ENCODE measurements at places on chromosomes 16 and 17.

- DNase-seq, result no peak
These were observed 83.5 kb downstream of the MARCHF10 start for GRCh38 chr17:62724398-62725146.

DNA sequence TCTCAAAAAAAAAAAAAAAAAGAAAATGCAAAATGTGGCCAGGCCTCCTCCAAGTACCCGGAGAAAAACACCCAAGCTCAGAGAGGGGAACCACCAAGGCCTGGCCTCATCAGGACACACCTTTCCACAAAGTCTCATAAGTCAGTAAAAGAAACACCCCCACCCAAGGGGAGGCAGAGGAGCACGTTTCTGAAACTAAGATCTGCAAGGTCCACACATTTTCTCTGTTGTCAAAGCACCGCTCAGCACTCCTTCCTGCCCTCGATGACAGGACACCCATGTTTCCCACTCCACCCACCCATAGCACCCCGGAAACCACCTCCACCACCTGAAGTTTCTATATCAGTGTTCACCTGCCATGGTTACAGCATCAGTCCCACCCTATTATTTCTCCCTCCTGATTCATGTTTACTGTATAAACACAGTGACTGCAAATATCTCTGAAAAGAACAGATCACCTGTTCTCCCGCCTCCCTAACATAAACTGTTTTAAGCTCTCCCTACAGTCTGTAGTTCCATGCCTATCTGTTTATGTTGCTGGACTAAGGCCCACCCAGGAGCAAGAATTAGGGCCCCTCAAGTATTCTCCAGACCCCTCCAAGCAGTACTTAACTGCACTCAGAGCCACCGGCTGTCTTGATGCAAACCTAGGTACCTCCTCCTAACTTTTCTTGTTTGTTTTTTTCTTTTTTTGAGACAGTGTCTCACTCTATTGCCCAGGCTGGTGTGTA lies 2.0 kb downstream of the CORO7 start:
- no peak for DNase-seq

DNA sequence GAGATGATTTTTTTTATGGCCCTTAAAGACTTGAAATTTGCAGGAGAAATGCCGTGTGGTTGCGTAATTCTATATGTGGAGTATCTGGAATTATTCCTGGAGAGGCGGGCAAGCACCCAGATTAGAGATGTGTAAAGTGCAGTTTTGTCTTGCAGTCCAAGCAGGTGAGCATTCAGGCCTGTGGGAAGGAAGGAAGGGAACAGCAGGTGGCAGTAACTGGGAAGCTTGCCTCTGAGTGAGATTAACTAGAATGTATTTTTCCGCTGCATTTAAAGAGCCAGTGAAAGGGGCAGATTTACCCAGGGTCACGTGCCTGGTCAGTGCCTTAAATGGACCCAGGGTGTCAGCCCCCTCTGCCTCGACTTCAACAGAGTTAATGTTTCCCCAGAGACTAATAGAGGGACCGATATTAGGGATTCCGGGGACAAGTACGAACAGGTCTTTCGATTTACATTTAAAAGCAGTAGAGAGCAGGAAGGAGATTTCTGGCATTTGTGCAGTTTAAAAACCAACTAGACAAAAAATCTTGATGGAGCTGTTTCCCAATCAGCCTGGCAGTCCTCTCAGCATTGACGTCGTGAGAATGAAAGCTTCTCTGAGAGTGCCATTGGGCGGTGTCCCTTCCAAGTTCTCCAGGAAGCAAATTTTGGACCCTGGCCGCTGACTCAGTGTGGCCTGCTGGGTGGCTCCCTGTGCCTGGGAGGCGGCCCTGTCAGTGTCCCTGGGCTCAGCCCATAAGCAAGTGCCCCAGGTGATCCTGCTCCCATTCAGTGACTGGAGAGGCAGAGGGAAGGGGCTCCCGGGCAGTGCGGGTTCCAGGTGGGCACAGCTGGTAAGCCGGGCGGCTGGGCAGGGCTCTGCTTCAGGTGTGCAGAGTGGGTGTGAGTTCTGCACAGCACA lies 38.2 kb downstream of the KSR1 start:
- no peak for DNase-seq

- DNase-seq, result no peak
These were observed 38.0 kb downstream of the CUEDC1 start for GRCh38 chr17:57916925-57917858.

- DNase-seq, result no peak
These were observed 63.5 kb downstream of the SLC39A11 start for GRCh38 chr17:73029021-73029420.

- no peak for DNase-seq
These were observed 365.6 kb downstream of the SLC39A11 start for GRCh38 chr17:72726936-72727335.

DNA sequence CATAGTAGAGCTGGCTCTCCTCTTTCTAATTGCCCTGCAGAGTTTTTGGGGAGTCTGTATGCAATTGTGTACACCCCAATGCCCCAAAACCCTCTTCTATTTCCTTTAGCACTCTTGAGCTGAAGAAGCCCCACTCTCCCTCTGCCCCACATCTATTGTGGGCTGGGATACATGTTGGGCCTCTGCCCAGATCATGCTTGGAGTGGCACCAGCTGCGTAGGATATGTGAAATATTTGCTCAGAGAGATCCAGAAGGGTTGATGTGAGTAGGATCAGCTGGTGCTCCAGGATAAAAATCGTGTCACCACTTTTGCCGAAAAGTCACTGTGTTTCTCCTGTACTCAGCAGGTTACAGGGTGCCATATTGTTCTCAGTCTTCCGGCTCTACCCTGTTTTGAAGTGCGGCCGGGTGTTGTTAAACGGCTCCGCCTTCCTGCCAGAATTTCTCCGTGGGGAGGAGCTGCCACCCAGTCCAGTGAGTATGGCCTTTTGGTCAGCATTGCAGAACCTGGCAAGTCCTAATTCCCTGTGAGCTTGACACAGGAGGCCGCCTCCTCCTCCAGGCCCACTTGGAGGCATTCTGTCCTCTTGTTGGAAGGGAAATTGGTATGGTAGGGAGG lies 664.5 kb downstream of the WWOX start:
- DNase-seq, result no peak

GRCh38 chr16:7597677-7598076 lies 265.0 kb downstream of the RBFOX1 start:
- DNase-seq, result no peak

DNA sequence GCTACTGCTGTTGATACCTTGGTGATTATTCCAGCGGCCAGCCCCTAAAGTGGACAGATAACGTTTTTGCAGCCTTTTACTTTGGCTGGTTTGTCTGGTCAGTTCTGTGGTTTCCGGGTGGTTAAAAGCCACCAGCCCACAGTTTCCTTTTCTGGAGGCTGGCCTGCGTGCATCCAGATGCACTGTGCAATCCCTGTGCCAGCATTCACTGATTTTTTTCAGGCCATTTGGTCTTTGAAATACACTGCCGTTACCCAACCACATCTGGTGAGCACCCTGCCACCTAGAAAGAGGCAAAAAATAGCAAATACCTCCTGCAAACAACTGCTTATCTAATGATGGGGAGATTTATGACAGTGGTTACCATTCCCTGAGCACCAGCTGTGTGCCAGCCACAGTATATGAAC lies 797 bp downstream of the NUDT7 start:
- peak; percentile 65 for DNase-seq

GRCh38 chr17:80513892-80514291 lies 30.7 kb upstream of the RPTOR start:
- no peak for DNase-seq

DNA sequence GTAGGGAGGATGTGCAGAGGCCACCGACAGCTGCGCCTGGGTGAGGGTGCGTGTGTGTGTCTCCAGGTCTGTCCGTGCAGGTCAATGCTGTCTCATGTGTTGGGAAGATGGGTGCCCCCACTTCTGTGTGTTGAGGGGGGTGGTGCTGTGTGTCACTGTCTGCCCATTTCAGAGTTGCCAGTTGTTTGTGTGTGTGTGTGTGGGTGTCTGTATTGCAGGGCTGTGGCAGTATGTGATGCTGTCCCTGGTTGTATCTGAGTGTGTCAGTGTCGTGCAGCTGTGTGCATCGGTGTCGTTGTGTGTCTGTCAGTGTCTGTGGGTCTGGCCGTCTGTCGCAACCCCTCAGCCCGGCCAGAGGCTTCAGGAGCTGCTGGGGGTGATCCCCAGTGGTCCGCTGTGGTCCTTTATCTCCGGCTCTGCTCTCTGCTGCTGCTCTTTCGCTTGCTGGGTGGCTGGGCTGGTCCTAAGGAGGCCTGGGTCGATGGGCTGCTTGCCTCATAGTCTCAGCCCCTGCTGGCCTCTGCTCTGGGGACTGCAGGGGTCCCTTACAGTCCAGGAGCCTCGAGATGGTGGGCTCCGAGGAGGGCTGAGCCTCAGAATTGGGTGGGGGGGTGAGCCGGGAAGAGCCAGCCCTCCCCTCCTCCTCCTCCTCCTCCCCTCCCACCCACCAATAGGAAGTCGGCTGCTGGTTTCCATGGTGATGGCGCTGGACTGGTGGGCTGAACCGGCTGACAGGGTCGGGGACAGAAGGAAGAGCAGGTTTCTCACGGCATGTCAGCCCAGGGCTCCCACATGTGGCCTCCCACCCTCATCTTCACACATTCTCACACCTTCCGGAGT lies at the start of gene TSPOAP1:
TSPOAP1 (minus strand) TSS at position 601 of the 840 bp plus-strand sequence. CDS start 875 bp downstream, outside the sequence.
- DNase-seq, result no peak

Data from left forelimb (tissue), 1 donor.